BJ (cell line): ENCODE measurements at places on chromosomes 3 and 15. TPM values are rescaled to one million over a fixed set of nuclear protein-coding genes. Genes with fewer than 3 reads are reported as not detected.
A peak's percentile ranks its signal among the peaks of the same experiment; 100 is the strongest.

GRCh38 chr3:105801397-105801796 is 67.4 kb downstream of the CBLB start:
- DNase-seq, result no peak

DNA sequence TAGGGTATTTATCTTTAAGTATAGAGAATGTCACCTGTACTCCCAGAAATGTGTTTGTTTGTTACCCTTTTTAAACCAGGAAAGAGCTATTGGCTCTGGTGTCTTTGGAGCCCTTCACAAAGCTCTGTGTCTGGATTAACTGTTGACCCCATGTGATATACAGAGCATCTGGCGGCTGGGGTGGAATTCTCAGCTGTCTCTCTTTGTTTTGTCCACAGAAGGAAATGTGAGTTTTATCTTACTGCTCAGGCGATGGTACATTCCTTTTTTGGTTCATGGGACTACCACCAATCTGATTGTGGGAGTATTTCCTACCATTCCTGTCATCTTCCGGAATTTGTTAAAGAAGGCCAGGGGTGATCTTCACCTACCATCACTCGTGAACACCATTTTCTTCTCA is 120.3 kb downstream of the AKAP13 start:
- DNase-seq, result no peak

The CPLX3 gene
- not detected in 2 replicates for polyA plus RNA-seq

- DNase-seq, result no peak
Measured at GRCh38 chr3:56421205-56421604, 47.1 kb downstream of the ERC2 start.

- DNase-seq, result no peak
Measured at GRCh38 chr15:35717721-35718120, 171.8 kb upstream of the DPH6 start.

GRCh38 chr15:52518487-52519371 is 10.0 kb downstream of the MYO5A start:
- no peak for DNase-seq

- no peak for DNase-seq
Measured at GRCh38 chr15:69502470-69503045, 49.9 kb downstream of the RPLP1 start.

DNA sequence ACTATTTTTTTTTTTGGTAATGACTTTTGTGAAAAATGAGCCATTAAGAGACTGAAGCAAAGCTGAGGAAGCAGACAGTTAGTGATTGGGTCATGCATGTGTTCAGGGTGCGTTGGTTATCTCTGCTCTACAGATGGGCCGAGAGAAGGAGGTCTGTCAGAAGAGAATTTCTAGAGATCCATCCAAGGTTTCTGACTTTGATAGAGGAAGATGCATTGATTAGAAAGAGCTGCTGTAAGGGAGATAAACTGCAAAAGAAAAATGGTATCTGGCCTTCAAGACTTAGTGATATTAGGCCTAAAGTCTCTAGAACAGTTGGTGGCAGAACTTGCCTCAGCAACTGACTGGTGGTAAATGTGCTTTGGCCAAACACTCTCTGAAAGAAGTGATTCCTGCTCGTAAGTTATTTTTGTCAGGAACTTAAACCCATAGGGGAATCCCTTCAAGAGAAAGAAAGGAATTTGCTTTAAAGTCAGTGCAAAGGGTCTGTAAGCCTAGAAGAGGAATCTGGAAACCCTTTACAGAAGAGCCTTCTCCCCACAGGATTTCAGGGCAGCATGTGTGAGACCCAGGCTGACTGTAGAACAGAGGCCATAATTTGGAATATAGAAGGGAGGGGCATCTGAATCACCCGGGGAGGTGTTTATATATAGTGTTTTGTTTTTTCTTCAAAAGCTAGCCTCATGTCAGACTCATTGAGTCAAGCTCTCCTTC is 67.8 kb downstream of the OPA1 start:
- DNase-seq, result no peak

The P3H2 gene
- polyA plus RNA-seq, result 13.5 and 24.1 TPM in 2 replicates

The HIGD2B gene
- polyA plus RNA-seq, result not detected in 2 replicates

GRCh38 chr15:67690936-67691335 is 134.4 kb upstream of the SKOR1 start:
- DNase-seq, result no peak

DNA sequence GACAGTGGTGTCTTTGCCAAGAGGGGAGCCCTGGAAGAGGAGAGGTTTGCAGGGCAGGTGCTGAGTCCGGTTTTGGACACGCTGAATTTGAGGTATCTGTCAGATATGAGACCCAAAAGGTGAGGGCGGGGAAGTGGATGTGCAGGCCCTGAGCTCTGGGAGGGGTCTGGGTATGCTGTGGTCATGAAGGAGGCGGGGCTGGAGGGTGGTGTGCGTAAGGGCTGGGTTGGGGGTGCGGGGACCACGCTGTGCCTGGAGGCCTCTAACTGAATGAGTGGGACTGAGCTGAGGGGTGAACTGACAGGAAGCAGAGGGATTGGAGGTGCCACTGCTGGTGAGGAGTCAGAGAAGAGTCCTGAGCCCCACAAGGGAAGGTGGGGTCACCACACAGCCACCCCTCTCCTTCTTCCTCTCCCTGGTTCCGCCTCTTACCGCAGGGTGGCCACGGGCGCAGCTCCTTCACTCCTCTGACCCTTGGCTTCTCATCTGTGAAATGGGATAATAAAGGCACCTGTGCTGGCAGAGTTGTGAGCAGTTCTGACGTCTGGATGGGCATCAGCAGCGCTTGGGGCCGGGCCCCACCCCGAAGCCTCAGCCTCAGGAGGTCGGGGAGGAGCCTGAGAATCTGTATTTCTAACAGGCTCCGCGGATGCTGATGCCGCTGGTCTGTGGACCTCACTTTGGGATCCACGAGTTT is 28.8 kb downstream of the PSTPIP1 start:
- DNase-seq, result no peak

GRCh38 chr3:133037436-133037835 is 755 bp upstream of the TMEM108 start:
- no peak for DNase-seq

DNA sequence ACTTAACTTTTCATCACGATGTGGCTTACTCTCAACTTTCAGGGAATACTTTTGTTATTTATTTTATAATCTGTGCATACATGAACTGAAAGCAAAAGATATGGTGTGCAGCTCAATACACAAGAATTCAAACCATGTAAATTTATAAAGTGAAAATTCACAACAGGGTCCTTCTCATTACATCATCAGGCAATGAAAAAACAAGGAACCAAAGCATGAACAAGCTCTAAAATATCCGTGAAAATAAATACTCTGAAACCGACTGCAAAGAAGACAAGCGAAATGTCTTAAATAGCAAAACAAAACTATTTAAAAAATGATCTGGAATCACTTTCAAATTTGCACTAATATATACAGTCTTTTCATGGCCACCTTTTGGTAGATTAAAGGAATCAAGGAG is 28.9 kb downstream of the GNB5 start:
- DNase-seq, result peak; percentile 63

DNA sequence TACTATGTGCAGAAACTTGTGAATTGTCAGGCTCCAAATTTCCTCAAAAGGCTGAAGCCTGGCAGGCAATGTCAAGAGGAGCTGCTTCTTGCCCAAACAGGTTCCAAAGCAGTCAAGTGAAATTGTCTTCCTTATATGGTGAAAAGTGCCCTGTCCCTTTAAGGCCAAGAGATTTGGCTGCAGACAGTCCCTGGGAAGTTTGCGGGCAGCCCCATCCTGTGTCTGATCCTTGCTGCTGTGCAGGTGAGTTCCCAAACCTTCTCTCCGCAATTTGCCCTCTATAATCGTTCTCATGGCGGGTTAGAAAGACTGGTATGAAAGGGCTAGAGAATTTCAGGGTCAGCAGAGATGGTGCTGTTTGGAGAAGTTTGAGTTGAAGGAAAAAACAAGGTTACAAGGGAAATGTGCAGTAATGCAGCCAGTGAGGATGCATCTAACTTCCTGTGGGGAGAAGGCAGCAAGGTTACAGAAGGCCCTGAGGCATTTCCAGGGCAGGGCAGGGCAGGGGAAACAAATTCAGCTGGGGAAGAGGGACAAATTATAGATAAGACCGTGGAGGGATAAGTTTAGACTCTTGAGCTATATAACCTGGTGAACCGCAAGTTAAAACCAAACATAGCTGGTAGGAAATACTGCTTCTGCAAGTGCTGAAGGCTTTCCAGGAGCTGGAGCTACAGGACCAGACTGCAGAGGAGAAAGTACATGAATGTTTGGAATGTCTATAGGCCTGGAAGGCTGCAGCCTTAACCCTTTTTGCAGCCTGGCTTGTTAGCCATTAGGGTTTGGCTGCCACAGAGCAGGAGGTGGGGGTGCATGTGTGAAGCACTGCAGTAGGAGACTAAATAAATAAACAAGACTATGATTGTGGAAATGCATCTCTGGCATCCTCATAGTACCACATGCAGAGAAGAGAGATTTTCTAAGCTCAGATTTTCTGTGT is 256.2 kb upstream of the IL12A start:
- peak; percentile 72 for DNase-seq

The NR1I2 gene
- polyA plus RNA-seq, result not detected in 2 replicates

The HTD2 gene
- 5.2 and 8.3 TPM in 2 replicates for polyA plus RNA-seq
